ENCODE measurements at places on chromosomes 11 and 22. TPM values are rescaled to one million over a fixed set of nuclear protein-coding genes. Genes with fewer than 3 reads are reported as not detected.

GRCh38 chr11:96875712-96876111 lies 485.9 kb downstream of the JRKL start:
- peak; percentile 35 for DNase-seq

- DNase-seq: no peak
Measured at GRCh38 chr11:87779276-87780067, 395.8 kb downstream of the RAB38 start.

GRCh38 chr11:3153291-3153861 lies 11.7 kb downstream of the OSBPL5 start:
- DNase-seq: no peak

- no peak for DNase-seq
Measured at GRCh38 chr11:43493431-43493830, 134.7 kb downstream of the TTC17 start.

REXO2 gene
- 215 TPM for total RNA-seq

DNA sequence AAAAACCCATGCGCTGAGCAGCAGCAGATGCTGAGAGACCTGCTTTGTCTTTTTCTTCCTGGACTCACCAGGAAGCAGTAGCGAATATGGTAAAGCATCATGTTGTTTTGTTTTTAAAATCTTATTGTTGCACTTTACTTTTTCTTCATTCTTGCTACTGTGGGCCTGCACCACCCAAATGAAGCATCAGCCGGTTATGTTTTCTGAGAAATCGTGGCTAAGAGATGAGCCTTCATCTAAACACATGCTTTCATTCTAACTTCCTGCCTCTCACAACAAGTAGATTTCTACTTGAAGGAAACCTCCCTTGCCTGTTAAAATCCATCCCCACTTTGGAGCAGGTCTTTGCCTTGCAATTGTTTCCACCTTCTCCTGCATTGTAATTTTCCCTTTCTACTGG lies 1025.9 kb downstream of the NTM start:
- DNase-seq: no peak

DNA sequence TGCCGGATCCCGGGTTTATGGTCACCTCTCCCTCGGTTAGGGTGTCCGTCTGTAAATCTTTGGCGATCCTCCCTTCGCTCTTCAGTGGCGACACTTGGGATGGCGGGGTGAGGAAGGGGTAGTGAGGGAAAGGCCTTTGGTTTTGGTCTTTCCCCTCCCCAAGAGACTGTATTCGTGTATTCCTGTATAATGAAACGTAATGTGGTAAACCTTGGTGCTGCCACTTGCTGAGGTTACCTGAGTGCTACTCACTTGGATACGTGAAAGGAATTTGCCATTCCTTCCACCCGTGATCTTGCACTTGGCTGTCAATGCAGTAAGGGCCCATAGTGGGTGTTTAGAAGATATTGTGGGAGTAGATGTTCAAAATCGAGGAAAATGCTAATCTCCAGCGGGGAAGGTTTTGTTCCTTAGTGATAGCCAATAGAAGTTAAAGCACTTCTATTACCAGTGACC lies 578 bp upstream of the NUP160 start:
- DNase-seq: no peak

SERPING1 gene
- 0.26 TPM for total RNA-seq

DNA sequence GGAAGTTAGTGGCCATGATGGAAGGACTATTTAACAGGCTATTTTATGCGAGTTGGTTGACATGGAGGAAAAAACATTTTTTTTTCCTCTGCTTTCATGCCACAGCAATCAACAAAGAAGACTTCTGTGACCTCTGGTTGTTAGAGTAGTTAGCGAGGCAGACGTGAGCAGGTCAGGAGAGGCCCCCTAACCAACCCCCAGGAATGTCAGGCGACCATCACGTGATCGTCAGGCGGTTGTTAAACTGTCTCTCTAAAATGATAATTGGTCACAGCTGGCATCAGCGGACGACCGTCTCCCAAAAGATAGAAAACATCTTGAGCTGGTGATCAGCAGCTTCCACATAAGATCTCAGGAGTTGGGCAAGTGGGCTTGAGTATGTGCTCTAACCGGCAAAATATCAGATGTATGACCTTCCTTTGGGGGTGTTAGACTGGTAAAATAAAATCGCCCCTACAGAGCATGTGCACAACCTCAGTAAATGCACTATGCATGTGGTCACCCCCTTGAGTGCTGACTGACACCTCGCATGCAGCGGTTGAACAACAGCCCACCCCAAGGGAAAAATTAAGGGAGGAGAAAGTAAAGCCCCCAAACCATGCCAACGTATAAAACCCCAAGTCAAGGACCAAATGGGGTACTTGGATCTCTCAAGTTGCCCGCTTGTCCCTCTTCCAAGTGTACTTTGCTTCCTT lies 20.9 kb upstream of the NARS2 start:
- no peak for DNase-seq

DNA sequence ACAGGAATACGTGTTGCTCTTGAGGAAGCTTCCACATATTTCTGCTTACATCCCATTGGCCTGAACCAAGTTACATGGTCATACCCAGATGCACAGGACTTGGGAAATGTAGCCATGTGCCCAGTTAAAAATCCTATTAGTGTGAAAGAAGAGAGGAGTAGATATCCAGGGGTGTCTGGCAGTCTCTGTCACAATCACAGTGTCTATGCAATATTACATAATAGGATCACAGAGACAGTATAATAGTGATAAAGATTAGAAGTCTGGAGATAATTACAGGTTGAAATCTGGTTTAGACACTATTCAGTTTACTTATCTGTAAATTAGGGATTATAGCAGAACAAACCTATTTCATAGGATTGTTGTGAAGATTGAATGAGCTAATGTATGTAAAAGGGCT lies 62.6 kb upstream of the SLC6A5 start:
- no peak for DNase-seq

- DNase-seq: no peak
Measured at GRCh38 chr11:75342966-75343870, 8.2 kb downstream of the ARRB1 start.

DNA sequence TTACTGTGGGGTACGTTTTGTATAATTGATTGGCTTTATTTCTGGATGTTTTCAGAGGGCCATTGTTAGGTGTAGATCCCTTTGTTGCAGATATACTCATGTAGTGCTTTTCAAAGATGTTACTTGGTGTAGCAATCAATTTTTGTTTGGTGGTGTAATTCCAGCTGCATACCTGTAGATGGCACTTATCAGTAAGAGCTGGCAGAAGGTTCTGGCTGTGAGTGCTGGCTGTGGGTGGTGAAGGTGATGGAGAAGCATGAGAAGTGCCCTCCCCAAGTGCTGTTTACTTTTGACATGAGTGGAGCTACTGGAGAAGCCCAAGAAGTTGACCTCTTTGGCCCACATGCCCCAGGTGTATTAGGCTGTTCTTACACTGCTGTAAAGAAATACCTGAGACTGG lies 1074.9 kb downstream of the FAM181B start:
- no peak for DNase-seq

POTEH gene
- total RNA-seq: not detected

GRCh38 chr11:1879342-1879940 lies 12.3 kb downstream of the PRR33 start:
- no peak for DNase-seq

APOA4 gene
- not detected for total RNA-seq

- no peak for DNase-seq
Measured at GRCh38 chr22:47139013-47139789, 376.8 kb downstream of the TBC1D22A start.

GRCh38 chr22:18991821-18992442 lies 55.8 kb upstream of the PRODH start:
- no peak for DNase-seq

TMEM45B gene
- not detected for total RNA-seq

- no peak for DNase-seq
Measured at GRCh38 chr22:49289822-49290679, 537.6 kb downstream of the BRD1 start.

KDM4E gene
- not detected for total RNA-seq

GRCh38 chr11:30225642-30226041 lies 5.2 kb upstream of the FSHB start:
- DNase-seq: no peak

DNA sequence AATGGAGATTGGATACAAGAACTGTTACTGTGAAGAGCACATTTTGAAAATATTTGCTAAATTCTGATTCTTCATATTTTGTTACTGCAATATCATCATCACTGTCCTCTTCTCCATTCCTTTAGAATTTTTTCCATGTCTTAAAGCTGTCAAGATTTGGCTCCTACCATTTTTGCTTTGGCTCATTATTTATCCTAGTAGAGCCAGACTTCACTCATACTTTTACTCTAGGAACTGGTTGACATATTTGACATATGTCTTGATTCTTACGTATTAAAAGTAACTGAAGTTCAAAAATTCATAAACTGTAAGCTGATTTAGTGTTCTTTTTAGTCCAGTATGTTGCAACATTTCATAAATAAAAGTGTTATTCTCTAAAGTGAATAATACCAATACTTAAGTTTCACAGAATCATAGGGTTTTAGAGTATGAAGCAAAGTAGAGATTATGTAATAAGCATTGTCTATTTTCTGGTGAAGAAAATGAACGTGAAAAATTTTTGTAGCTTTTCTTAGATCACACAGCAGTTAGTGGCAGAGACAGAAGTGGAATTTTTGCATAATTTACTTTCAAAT lies 225.6 kb downstream of the TMEM135 start:
- no peak for DNase-seq

OR51E1 gene
- not detected for total RNA-seq

- no peak for DNase-seq
Measured at GRCh38 chr22:39419096-39419495, 19.5 kb downstream of the TAB1 start.

GRCh38 chr22:43152357-43153071 lies 1.2 kb downstream of the TSPO start:
- DNase-seq: peak; percentile 92

SAA4 gene
- not detected for total RNA-seq

SMTNL1 gene
- not detected for total RNA-seq

DNA sequence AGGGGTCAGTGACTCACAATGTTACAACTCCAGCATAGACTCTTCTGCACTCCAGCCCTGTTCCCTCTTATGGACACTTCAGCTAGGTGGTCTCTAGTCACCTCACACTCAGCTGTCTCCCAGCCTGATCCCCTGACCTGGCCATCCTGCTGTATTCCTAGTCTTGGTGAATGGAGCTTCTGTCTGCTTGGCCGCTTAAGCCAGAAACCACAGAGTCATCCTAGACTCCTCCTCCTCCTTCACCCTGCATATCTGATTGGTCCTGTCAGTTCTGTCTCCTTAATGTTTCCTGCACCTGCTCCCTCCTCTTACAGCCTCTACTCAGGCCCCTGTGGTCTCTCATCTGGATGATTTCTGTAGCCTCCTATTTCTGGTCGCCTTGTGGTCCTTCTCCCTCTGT lies 144.9 kb downstream of the HIPK3 start:
- DNase-seq: no peak

Measured in MG63 (cell line).